ENCODE measurements at places on chromosomes 2 and 18.

DNA sequence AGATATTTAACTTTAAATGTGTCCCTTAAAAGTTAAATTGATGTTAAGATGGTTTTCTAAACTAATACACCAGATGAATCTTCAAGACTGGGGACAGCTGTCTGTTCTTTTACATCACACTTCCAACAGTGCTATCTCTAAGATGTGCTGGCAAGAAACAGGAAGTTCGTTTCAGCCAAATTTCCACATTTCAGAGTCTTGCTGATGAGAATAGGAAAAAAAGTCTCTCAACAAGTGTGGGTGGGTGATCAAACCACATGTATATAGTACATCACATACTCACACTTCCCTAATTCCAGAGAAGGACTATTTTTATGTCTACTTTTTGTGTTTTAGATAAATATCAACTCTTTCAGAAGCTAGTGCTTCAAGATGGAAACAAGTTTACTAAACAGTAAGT is 1712.8 kb upstream of the TMEFF2 start:
- DNase-seq = no peak

- no peak for DNase-seq
These were observed 379.3 kb downstream of the CTNNA2 start for GRCh38 chr2:79892123-79892522.

GRCh38 chr2:179247318-179248023 is 17.2 kb downstream of the SESTD1 start:
- DNase-seq = no peak

- DNase-seq = no peak
These were observed 138.9 kb upstream of the CDH19 start for GRCh38 chr18:66742832-66743231.

DNA sequence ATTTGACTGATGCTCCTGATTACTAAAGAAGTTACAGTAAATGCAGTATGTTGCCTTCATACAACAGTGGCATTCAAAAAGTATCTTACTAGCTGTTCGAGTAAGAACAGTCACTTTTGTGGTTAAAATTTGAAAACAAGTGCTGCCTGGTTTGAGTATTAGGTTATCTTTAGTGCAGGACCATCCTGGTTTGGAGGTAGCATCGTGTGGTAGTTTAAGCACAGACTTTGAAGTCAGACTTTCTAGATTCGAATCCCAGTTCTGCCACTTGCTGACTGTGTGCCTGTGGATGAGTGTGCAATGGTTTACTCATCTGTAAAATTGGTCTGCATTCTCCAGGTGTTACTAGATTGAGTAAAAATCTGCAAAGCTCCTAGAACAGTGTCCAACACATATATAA is 96.8 kb downstream of the SGPP2 start:
- no peak for DNase-seq

- DNase-seq = no peak
These were observed 157.6 kb upstream of the CDH2 start for GRCh38 chr18:28334516-28334915.

- DNase-seq = no peak
These were observed 74.9 kb downstream of the TDRD15 start for GRCh38 chr2:21198637-21199036.

GRCh38 chr2:109437325-109438090 is 176.3 kb downstream of the SEPTIN10 start:
- no peak for DNase-seq

- no peak for DNase-seq
These were observed 58.2 kb downstream of the ADI1 start for GRCh38 chr2:3460831-3461800.

DNA sequence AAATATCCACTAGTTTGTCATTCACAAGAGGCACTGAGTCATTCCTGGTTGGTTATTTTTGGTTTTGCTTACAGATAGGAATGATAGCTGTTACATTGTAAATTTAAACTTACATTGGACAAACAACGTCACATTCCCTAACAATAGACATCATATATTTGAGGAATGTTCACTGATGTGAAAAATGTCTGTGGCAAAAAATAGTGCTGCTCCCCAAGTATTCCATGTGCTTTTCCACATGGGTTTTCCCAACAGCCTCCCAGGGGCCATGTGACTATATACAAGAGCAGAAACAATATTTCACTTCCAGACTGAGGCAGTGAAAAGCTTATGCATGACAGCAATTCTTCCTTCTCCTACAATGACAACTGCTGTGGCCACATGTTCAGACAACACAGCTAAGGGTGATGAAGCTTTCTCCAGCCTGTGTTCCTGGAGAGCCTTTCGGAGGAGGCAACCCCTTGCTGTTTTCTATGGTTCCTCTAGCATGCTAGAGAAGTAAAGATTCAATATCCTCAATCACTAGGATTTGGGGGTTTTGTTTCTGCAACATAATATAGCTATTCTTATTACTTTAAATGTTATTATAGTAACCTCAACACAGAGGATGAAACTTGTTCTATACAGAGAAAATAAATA is 202.7 kb downstream of the PTH2R start:
- DNase-seq = no peak

GRCh38 chr2:62197925-62198633 is 2.2 kb downstream of the B3GNT2 start:
- DNase-seq = no peak

DNA sequence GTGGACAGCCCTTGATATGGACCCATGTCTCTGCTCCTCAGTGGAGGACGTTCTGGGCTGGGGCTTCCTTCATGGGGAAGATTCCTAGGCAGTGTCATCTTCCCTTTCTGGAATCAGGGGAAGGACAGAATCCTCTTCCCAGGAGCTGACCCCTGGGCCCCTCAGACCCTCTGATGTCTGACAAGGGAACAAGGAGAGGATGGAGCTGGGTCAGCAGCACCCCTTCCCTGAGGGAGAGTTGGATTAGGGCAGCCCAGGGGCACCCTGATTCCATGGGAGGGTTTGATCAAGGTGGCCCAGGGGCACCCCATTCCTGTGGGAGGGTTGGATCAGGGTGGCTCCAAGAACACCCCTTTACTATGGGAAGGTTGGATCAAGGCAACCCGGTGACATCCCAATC is 86.5 kb downstream of the ACKR3 start:
- DNase-seq = no peak

GRCh38 chr2:100192825-100193224 is 50.4 kb upstream of the AFF3 start:
- no peak for DNase-seq

DNA sequence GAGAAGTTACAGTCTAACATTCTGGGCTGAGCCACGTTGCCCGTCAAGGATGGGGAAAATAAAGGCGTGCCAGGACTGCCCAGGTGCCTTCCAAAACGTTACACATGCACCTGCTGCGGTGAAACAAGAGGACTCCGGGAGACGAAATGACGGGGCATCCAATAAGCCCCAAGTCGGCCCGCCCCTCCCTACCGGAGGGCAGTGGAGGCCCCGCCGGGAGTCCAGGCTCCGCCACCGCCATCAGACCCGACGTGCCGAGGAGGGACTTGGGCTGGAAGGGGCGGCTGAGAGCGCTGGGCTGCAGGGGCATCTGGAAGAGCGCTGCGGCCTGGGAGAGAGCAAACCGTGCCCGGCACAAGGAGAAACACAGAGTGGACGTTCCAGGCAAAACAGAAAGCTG is 112.5 kb upstream of the GPC1 start:
- DNase-seq = no peak

All from CD4-positive, alpha-beta T cell treated with Interleukin-21 for 1 hour (primary cell).